Upper lobe of right lung (tissue), 1 donor: ENCODE measurements at places on chromosomes 13 and 19. TPM values are rescaled to one million over a fixed set of nuclear protein-coding genes. Genes with fewer than 3 reads are reported as not detected.
A peak's percentile ranks its signal among the peaks of the same experiment; 100 is the strongest.

Gene HOOK2
- total RNA-seq = 65.3 TPM

Gene WDR87
- not detected for total RNA-seq

Gene CLDN10
- 2.2 TPM for total RNA-seq

Gene MEF2B
- total RNA-seq = 1.4 TPM

Gene RNF225
- 0.55 TPM for total RNA-seq

GRCh38 chr19:47350630-47351029, 1.5 kb downstream of the DHX34 start:
- H3K36me3 ChIP-seq = peaks cover 31% of the 10 kb centered on the region
- no peak for DNase-seq
- no peaks in the 10 kb centered on the region for H3K27me3 ChIP-seq
- no peak overlapping the region for H3K27ac ChIP-seq

DNA sequence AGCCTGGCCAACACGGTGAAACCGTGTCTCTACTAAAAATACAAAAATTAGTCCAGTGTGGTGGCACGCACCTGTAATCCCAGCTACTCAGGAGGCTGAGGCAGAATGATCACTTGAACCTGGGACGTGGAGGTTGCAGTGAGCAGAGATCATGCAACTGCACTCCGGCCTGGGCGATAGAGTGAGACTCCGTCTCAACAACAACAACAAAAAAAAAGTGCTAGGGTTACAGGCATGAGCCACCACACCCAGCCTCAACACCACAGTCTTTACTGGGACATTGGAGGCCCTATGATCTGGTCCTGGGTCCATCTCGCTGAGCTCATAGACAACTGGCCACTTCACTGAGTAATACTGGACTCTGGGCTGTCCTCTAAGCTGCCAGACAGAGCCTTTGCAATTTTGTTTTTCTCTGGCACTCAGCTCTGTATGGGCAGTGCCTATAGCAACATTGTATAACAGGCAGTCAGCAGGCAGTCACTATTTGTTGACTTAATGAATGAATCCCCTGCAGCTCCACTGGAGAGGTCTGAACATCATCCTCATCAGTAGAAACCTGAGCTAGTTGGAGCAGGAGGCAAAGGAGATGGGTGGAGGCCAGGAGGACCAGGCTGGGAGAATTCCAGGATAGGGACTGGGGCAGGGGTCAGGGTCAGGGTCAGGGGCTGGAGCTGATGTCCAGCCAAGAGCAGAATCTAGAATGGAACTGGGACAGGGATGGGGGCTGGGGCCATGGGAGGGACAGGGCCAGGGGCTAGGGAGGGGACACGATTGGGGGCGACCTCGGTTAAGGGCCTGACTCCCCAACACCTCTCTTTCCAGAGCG, 8.1 kb downstream of the BLOC1S3 start:
- H3K36me3 ChIP-seq = peaks cover 6% of the 10 kb centered on the region
- H3K4me3 ChIP-seq = no peak overlapping the region
- H3K4me1 ChIP-seq = no peaks in the 10 kb centered on the region

DNA sequence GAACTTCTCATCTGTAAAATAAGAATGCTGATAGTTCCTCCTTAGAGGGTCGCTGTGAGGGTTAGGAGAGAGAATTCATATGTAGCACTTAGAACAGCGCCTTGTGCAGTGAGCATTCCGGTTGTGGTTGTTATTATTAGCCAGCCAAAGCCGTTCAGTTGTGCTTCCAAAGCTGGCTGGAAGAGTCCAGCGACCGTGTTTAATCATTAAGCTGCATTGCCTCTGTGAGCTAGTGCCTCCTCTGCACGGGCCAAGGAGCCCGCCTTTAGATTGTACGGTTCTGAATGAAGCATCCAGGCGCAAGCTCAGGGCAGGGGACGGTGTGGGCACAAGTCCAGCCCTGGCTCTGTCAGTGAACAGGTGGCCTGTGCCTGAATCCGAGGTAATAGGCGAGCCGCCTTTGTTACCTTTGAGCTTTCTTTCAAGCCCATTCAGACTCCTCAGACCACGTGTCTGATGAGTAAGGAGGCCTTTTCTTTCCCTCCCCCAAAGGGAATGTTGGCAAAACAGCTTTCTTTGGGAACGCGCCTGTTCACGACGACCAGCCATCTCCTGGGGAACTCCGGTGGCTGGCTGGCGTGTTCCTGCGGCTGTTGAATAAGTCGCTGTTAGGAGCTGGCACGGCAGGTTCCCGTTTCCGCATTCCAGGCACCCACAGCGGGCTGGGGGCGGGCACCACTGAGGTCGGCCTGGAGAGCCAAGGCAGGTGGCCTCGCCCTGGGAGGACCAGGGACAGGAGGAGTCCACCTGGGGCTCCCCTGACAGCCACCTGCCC, 25.1 kb downstream of the SIPA1L3 start:
- peak overlapping the region; percentile 43 for H3K4me3 ChIP-seq
- DNase-seq = peak; percentile 94
- H3K27me3 ChIP-seq = no peaks in the 10 kb centered on the region
- no peaks in the 10 kb centered on the region for H3K36me3 ChIP-seq
- peaks cover 11% of the 10 kb centered on the region for H3K4me1 ChIP-seq

DNA sequence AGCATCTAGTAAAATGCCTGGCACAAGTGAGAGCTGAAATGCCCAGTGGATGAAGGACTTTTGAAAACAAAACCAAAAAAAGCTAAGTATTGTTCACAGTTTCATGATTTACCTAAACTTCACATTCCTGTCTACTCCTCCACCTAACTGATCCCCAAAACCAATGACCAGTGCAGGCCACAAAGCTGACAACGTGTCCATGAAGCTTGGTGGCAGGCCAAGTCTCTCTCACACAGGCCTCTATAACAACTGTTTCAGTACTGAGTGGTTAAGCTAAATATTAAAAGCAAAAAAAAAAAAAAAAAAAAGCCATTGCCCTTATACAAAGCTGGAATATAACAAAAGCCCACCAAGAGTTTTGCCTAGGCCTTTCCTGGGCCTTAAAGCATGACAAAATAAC, 36.4 kb downstream of the STK24 start:
- no peak overlapping the region for H3K27ac ChIP-seq
- no peak overlapping the region for H3K4me3 ChIP-seq
- no peaks in the 10 kb centered on the region for H3K27me3 ChIP-seq
- peaks cover 65% of the 10 kb centered on the region for H3K4me1 ChIP-seq

- DNase-seq = no peak
- no peak overlapping the region for H3K27ac ChIP-seq
- no peak overlapping the region for H3K4me3 ChIP-seq
- peaks cover 15% of the 10 kb centered on the region for H3K4me1 ChIP-seq
- H3K36me3 ChIP-seq = no peaks in the 10 kb centered on the region
Observed at GRCh38 chr19:35126624-35126959, 8.3 kb downstream of the LGI4 start.

- no peaks in the 10 kb centered on the region for H3K4me1 ChIP-seq
- H3K27me3 ChIP-seq = no peaks in the 10 kb centered on the region
- peaks cover 100% of the 10 kb centered on the region for H3K36me3 ChIP-seq
- DNase-seq = no peak
- H3K4me3 ChIP-seq = no peak overlapping the region
Observed at GRCh38 chr19:5663904-5664303, 16.4 kb downstream of the MICOS13 start.

- H3K36me3 ChIP-seq = no peaks in the 10 kb centered on the region
- H3K27ac ChIP-seq = no peak overlapping the region
- no peak overlapping the region for H3K4me3 ChIP-seq
Observed at GRCh38 chr13:110593430-110594130, 21.8 kb upstream of the NAXD start.

DNA sequence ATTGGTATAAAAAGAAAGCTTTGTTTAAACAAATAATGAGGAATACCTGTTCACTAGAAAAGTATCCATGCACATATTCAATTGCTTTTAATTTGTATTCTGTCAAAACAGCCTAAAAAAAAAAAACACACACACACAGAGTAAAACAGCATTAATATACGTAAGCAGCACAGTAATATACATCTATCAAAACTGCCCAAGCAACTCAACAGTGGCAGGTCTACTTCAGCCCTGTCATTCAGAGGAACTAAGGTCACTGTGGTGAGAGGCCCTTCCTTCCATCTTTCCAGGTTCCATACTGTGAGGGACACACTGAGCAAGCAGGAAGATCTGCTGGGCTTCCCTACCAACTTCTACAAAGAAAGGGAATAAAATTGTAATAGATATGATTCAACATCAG, 3.8 kb downstream of the PROSER1 start:
- peaks cover 32% of the 10 kb centered on the region for H3K4me1 ChIP-seq
- no peak overlapping the region for H3K27ac ChIP-seq
- no peaks in the 10 kb centered on the region for H3K27me3 ChIP-seq
- no peak overlapping the region for H3K4me3 ChIP-seq
- peaks cover under 1% of the 10 kb centered on the region for H3K36me3 ChIP-seq

- H3K27ac ChIP-seq = no peak overlapping the region
- no peaks in the 10 kb centered on the region for H3K36me3 ChIP-seq
- no peak overlapping the region for H3K4me3 ChIP-seq
- no peak for DNase-seq
- H3K4me1 ChIP-seq = no peaks in the 10 kb centered on the region
- no peaks in the 10 kb centered on the region for H3K27me3 ChIP-seq
Observed at GRCh38 chr13:100478107-100478809, 110.3 kb downstream of the GGACT start.

DNA sequence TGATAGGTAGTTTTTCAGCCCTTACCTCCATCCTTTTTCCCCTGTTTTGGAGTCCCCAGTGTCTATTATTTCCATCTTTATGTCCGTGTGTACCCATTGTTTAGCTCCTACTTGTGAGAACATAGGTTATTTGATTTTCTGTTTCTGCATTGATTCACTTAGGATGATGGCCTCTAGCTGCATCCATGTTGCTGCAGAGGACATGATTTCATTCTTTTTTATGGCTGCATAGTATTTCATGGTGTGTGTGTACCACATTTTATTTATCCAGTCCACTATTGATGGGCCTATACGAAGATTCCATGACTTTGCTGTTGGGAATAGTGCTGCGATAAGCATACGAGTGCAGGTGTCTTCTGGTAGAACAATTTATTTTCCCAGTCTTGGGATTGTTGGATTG, 15.0 kb upstream of the ZNF527 start:
- H3K4me3 ChIP-seq = no peak overlapping the region
- no peak overlapping the region for H3K27ac ChIP-seq
- H3K27me3 ChIP-seq = no peaks in the 10 kb centered on the region
- no peaks in the 10 kb centered on the region for H3K4me1 ChIP-seq
- H3K36me3 ChIP-seq = peaks cover 35% of the 10 kb centered on the region

- no peak for DNase-seq
- no peaks in the 10 kb centered on the region for H3K4me1 ChIP-seq
- no peaks in the 10 kb centered on the region for H3K36me3 ChIP-seq
- no peak overlapping the region for H3K27ac ChIP-seq
- H3K4me3 ChIP-seq = no peak overlapping the region
Observed at GRCh38 chr13:66492479-66492878, 737.7 kb downstream of the PCDH9 start.

- H3K27me3 ChIP-seq = no peaks in the 10 kb centered on the region
- DNase-seq = no peak
- H3K4me1 ChIP-seq = no peaks in the 10 kb centered on the region
Observed at GRCh38 chr19:58268344-58268743, 10.4 kb upstream of the ZNF8 start.

DNA sequence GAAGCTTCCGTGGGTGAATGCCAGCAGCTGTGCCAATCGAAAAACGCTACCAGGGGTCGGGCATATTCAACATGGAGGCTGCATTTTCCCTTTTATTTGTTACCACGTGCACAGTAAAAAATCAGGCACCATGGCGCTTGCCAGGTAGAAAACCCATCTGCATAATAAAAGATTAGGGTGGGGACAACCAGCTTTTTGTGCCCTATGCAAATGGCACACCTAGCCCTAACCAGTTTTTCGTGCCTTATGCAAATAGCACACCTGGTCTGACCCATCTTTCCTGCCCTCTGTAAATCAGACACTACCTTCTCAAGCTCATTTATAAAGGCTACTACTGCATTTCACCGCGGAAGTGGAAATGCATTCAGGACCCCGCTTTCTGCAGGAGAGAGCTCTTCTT, 62.1 kb upstream of the FREM2 start:
- H3K27ac ChIP-seq = no peak overlapping the region
- no peaks in the 10 kb centered on the region for H3K36me3 ChIP-seq
- H3K4me1 ChIP-seq = no peaks in the 10 kb centered on the region
- no peak overlapping the region for H3K4me3 ChIP-seq
- H3K27me3 ChIP-seq = no peaks in the 10 kb centered on the region

DNA sequence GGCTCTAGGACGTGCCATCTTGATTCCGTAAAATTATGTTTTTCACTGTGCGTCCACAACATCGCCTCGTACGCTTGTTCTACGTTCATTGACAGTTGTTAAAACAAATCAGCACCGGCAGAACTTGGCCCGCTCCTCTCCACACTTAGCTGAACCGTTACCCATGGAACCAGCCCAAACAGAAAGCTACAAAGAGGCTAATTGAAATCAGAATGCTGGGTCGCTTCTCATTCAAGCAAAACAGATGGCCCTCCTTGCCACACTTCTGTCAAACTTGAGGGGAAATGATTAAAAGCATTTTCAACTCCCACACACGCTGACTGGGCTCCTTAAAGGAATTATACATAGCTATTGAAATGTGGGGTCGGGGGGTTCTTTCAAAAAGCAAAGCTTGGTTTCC, 71.6 kb downstream of the TM9SF2 start:
- DNase-seq = no peak
- H3K36me3 ChIP-seq = no peaks in the 10 kb centered on the region
- no peak overlapping the region for H3K4me3 ChIP-seq
- no peak overlapping the region for H3K27ac ChIP-seq
- no peaks in the 10 kb centered on the region for H3K27me3 ChIP-seq

GRCh38 chr13:98981369-98982080, 3.7 kb upstream of the DOCK9 start:
- no peaks in the 10 kb centered on the region for H3K36me3 ChIP-seq
- H3K4me3 ChIP-seq = no peak overlapping the region
- no peak overlapping the region for H3K27ac ChIP-seq
- no peak for DNase-seq

DNA sequence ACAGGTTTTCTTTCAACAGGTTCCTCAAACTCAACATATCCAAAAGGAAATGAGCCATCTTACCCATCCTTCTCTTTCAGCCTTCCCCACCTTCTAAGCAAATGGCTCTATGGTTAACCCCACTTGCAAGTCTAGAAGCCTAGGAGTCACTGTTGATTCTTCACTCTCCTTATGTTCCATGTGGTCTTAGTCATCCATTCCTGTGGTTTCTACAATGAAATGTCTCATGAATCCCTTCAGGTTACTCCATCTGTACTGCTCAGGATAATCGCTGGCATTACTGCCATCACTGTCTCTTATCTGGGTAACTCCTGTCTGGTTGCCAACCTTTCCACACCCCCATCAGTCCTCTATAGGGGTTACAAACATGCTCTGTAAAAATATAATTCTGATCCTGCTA, 381.3 kb downstream of the ENOX1 start:
- no peaks in the 10 kb centered on the region for H3K4me1 ChIP-seq
- H3K27ac ChIP-seq = no peak overlapping the region
- no peaks in the 10 kb centered on the region for H3K27me3 ChIP-seq
- DNase-seq = no peak

DNA sequence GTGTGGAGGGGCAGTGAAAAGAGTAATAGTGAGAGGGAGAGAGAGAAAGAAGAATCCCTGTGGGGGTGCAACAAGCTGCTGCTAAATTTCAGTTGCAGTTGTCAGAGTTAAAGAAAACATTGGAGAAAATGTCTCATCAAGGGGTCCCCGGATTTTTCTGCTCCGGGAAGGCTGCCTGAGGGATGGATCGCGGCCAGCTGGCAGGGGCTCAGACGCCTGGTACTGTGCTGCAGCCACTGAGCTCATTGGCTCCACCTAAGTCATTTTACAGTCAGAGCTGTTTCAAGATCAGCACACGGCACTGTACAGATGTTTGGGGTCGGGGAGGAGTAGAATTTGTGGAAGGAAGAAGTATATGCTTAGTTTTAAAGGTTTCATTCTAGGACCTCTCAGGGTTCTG, 106.2 kb downstream of the SHISA2 start:
- H3K4me3 ChIP-seq = no peak overlapping the region
- no peaks in the 10 kb centered on the region for H3K27me3 ChIP-seq

- no peaks in the 10 kb centered on the region for H3K27me3 ChIP-seq
- H3K4me3 ChIP-seq = no peak overlapping the region
- no peaks in the 10 kb centered on the region for H3K4me1 ChIP-seq
- no peaks in the 10 kb centered on the region for H3K36me3 ChIP-seq
- H3K27ac ChIP-seq = no peak overlapping the region
Observed at GRCh38 chr13:90742381-90742780, 605.1 kb upstream of the MIR17HG start.
